ENCODE measurements at places on chromosomes 6 and 20.
A peak's percentile ranks its signal among the peaks of the same experiment; 100 is the strongest.

GRCh38 chr20:35934050-35934449, 20.3 kb downstream of the SCAND1 start:
- ATAC-seq, result no peak

DNA sequence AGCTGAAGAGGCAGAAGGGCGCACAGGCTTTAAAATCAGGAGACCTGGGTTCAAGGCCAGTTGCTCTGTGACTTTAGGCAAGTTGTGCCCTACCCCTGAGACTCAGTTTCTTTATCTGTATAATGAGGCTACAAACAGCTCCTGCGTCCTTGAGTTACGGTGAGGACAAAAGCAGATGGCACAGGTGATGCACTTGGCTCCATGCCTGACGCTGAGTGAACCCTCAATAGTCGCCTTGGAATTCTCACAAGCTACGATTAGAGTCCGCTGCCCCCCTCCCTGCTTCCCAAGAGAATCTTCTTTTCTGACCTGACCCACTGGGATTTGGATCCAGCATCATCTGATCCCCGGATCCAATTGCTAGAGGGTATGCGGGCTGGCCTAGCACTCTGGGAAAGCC, 6.4 kb downstream of the KCNG1 start:
- ATAC-seq, result no peak

- no peak for ATAC-seq
Observed at GRCh38 chr20:38156888-38157634, 8.0 kb downstream of the TGM2 start.

DNA sequence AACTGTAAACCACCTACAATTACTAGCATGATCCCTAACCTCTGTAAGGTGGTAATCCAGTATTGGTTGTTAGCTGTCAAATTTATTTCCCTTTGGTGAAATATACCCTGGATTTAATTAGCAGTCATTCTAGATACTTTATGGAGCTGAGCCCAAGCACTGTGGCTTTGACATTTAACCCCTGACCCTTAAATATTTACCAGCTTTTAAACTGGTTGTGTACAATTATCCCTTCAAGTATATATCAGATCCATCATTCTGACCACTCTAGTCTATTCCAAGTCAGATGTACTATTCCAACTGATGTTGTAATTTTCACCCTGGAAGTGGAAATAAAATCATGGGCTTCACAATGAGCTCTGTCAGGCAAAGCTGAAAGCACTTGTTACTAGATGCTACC, 229.6 kb downstream of the FOXC1 start:
- ATAC-seq, result no peak

DNA sequence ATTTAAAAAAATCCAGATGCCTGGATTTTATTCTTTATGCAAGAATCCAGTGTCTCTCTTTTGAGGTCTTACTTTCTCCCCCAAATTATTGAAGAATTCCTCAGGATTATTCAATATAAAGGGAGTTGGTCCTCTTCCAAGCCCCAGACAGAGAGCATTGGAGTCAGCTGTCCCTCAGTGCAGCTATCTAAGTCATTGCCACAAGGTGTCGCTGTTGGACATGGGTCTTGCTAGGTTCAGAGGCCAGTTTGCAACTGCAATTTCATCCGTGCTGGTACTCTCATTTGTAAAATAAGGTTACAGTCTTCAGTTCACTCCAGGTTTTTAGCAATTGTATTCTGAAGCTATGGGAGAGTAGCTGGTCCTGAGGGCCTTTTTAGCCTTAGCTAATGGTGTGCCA, 27.8 kb downstream of the CCN2 start:
- ATAC-seq, result peak; percentile 79

- peak; percentile 47 for ATAC-seq
Observed at GRCh38 chr6:16238963-16239797, 793 bp downstream of the GMPR start.

GRCh38 chr6:5457041-5457440, 195.7 kb downstream of the FARS2 start:
- peak; percentile 85 for ATAC-seq

- ATAC-seq, result peak; percentile 81
Observed at GRCh38 chr6:121435444-121436069, at the start of gene GJA1. Gene GJA1 (plus strand): TSS chr6:121435646. CDS start chr6:121446848, 11,202 bp downstream.

- ATAC-seq, result no peak
Observed at GRCh38 chr6:93243231-93243778, 176.1 kb downstream of the EPHA7 start.

DNA sequence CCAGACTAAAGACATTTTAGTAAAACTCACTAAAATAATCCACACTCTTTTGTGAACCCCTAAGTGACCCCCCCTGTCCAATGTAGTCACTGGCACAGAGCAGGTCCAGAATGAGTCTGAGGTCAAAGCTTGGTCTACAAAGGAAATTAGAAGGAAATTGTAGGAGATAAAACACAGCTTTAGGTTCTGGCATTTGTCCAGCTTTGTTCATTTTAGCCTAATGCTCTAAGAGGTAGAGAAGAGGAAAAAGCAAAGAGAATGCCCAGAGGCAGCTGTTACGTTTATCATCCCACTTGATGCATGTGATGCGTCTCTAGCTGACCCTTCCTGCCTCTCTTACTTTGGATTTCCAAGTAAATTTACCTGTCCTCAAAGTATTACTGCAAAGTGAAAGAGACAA, 62.5 kb downstream of the CNKSR3 start:
- no peak for ATAC-seq

DNA sequence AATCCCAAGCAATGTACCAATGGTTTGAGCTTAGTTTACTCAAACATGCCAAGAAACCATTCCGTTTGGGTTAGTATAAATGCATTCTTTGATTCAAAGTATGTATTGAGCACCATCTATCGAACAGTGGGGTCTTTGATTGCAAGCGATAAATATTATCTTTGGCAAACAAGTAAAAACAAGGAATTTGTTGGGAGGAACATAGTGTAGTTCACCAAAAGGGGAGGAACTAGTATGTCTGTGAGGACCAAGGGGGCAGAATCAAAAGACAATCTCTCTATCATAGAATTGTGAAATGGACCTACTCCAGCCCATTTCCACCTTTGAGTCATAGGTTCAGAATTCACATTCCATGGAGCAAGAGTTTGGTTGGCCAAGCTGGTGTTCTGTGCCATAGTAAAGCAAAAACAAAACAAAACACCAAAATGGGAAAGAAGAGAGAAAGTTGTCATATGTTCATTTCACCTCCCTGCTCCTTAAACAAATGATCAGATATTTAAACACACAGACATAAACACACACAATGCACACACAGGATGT, 266.0 kb downstream of the TSHZ2 start:
- ATAC-seq, result no peak

DNA sequence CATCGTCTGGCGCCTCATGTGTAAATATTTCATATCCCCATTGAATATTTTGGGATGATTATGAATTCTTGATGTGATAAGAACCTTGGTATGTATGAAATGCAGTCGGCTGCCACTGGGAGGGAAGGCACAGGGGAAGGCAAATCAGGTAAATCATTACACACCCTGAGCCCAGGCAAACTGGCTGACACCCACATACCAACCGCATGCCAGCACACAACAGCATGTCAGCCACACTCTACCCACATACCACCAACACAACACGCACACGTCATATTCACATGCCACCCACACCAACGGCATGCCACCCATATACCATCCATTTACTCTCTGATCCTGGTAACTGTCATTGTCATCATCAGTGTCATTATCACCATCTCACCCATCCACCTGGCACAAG, 28.3 kb upstream of the MDGA1 start:
- no peak for ATAC-seq

GRCh38 chr20:15854911-15855310, 718.3 kb downstream of the KIF16B start:
- ATAC-seq, result no peak

DNA sequence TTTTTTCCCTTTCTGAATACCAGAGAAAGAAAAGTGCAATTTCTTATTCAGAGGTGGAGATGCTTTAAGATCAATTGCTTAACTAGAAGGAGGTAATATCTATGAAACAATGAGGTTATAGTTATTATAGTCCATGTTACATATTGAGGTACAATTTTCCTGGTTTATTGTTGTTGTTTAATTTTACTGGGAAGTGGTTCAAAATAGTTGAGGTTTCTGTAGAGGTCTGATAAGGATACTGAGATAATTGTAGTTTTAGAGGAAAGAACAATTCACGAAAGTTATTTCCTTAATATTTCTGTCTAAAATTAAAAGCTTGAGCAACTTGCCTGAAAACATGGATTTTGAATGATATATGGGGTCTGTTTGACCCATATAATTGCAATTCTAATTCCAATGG, 51.4 kb downstream of the DOK5 start:
- no peak for ATAC-seq

GRCh38 chr6:113488061-113488460, 369.1 kb upstream of the MARCKS start:
- ATAC-seq, result no peak

DNA sequence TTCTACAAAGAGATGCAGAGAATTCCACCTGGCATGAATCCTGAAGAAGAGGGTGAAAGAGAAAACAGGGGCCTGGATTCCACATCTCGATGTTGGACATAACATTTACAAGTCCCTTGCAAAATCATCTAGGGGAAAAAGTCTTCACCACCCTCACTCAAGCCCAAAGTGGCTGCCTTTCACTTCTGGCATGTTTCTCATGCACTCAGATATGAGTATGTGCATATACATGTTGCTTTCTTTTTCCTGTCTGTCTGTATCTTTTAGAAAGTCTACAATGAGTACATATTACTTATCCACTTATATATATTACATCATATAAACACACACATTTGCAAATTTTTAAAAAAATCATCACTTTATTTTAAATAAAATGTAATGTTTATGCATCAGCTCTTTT, 159.3 kb downstream of the KIF6 start:
- ATAC-seq, result no peak

DNA sequence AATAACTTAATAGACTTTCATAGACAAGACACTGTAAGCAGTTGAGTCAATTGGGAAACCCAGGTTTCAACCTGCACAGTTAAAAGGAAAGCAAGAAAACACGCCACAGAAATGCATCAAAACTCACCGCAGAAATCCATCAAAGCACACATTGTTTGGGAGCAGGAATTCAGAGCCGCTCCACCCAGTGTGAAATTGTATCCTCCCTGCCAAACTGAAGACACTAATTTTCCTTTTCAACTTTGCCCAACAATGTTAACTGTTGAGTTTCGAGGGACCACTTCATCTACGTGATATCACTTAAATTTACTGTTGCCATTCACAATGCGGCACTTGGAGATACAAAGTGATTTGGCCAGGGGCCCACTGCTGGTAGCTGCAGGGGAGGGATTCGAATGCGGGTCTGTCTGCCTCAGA, 92.7 kb downstream of the DACT2 start:
- ATAC-seq, result no peak

- no peak for ATAC-seq
Observed at GRCh38 chr6:79632580-79632979, 1.5 kb downstream of the SH3BGRL2 start.

DNA sequence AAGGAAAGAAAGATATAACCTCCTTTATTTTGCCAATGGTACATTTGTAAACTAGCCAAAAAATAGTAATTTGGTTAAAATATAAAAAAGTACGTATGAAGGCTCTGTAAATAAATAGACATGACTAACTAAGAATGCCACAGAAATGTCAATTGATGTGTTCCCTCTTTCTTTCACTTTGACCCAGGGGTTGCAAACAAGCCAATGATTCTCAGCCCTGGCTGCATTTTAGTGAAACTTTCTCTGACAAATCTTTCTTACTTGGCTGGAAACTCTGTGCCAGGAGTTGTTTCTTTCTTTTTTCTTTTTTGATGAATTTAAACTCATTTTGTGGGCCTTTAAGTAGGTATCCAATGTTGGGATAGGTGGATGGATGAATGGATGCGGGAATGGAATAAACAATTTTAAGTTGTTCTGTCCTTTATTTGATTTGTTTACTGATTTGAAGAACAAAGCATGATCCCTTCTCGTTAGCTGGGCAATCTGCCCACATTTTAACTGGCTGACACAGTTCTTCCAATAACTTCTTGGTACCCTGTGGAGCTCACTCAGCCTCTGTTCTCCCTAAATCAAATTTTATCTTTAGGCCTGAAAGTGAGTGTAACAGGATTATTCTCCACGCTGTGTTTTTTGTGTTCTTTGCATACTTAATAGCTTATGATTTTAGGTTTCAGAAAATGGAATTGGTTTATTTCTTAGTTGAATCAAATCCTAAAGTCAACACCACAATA, 58.6 kb upstream of the GCLC start:
- ATAC-seq, result no peak

GRCh38 chr20:3663031-3663701, at the start of gene GFRA4:
Gene GFRA4 (minus strand): TSS chr20:3663399. CDS start chr20:3663399, 0 bp downstream.
- ATAC-seq, result no peak

DNA sequence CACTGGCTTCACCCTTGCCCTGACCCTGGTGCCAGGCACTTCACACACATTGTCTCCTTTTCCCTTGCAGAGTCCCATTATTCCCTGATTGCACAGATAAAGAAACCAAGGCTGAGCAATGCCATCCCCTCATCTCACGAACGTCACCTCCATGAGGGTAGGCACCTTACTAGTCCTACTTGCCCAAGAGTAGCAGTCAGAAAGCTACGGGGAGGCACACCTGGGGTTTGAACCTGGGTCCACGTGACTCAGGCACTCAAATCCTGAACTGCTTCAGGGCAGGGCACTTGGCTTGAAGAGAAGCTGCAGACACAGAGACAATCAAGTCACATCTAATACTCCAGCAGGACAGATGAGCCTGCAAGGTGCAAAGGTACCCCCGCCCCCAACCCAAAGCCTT, 1.9 kb downstream of the BCAS1 start:
- ATAC-seq, result no peak

- peak; percentile 36 for ATAC-seq
Observed at GRCh38 chr6:33710296-33711121, 991 bp downstream of the UQCC2 start.

GRCh38 chr6:69427882-69428281, 368.9 kb downstream of the LMBRD1 start:
- no peak for ATAC-seq

DNA sequence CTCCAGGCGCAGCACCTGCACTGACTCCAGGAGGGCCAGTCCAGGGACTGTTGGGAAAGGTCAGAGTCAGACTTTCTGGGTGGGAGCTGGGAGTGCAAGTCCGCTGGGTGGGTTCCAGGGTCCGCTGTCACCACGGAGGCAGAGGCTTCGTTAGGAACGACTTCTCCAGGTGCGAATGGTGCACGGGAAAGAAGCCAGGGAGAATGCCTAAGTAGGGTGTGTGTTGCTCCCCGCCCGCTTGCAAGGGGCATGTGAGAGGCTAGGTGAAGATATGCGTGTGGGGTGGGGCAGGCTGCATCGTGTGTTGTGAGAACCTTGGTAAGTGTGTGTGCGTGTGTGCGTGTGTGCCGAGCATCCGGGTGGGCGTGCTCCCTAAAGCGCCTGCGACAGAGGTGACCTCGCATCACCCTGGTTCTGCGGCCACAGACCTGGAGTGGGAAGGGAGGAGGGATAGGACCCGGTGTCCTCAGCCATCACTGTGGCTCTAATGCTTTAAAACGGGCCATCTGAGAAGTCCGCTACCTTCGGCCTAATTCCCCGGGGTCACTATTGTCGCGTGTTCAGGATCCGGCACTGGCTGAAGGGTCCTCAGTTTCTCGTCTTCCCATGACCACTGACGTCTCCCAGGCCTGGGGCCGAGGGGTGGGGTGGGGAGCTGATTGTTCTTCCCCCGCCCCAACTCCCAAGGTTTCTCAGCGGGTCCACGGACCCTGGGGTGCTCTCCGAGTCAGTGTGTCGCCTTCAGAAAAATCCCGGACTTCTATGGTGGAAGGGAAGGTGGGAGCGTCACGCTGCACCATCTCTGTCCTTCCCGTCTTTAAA, 6.1 kb downstream of the SLC32A1 start:
- peak; percentile 39 for ATAC-seq
